ENCODE measurements at places on chromosomes 3 and 15.

DNA sequence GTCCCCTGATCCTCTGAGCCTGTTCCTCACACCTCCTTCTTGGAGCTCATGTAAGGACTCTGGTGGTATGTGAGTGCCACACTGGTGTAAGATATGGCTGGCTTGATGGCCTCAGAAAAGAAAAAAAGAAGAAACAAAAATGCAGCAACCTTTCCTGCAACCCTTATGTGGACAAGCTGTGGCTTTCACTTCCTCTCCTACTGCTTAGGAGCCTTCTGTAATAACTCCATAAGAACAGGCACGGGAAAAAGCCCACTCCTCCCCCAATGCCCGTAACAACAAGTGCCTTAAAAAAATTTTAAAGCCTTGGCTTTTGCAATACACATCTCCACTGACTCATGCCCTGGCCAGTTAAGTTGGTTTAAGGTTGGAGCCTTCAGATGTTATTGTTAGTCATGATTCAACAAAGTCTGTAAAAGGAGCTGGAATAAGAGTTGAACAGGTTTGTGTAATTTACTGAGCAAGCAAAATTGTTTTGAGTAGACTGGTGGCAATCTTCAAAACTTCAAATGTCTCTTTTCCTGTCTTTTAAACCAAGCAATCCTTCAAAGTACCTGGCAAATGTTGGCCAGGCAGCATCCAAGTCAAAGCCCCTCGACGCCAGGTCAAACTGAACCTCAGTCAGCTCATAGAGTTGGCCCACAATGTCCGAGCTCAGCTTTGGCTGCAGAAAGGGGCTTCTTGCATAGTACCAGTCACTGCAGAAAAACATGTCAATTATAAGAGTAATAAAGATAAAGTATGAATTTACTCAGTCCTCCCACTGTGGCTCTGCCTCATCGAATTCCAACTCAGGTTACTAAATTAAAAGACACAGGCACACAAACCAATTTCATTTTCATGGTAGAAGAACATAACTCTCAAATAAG lies 22.9 kb downstream of the FYCO1 start:
- DNase-seq: no peak

- no peak for DNase-seq
These were observed 228.6 kb downstream of the UBE2E2 start for GRCh38 chr3:23431764-23432163.

DNA sequence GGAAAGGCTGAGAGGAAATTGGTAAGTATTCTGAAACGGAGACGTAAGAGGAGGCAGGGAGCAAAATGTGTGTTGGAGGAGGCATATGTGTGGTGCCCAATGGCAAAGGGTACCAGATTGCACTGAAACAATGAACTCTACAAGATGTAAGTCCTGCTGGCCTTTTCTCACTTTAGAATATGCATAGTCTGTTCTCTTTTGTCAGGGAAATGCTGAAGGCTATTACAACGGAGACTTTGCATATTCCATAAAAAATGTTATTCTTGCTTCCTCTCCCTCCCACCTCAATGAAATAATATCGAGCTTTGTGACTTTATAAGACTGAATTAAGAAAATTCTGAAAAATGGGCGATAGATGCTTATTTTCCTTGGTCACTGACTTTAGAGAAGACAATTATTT lies 85.9 kb downstream of the PEX5L start:
- DNase-seq: no peak

- no peak for DNase-seq
These were observed 139.5 kb downstream of the TJP1 start for GRCh38 chr15:29682781-29683180.

DNA sequence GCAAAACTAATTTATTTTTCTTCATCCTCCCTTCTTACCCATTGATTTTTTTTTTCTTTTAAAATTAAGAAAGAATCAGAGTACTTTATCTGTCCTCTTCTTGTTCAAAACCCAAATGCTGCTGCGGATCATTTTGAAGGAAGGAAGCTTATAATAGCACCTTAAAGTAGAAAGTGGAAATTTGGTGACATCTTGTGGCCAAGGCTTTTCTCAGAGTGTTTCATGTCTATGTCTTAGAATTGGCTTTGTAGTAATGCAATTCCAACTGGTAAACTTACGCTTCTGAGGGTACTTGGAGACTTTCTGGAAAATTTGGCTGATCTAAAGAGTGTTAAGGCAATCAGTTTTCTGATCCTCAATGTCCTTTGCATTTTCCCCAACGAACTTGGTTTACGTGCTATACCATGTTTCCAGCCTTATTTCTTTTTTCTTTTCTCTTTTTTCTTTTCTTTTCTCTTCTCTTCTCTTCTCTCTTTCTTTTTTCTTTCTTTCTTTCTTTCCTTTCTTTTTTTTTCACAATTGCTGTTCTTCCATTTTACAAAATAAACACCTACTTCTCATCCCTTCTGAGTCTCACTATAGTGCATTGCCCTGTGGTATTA lies 30.7 kb downstream of the C3orf38 start:
- peak; percentile 46 for DNase-seq
